Skeletal muscle cell (primary cell): ENCODE measurements at places on chromosomes 7 and 10.
A peak's percentile ranks its signal among the peaks of the same experiment; 100 is the strongest.

- no peak for DNase-seq
These were observed 16.2 kb downstream of the TMEM72 start for GRCh38 chr10:44927352-44927751.

DNA sequence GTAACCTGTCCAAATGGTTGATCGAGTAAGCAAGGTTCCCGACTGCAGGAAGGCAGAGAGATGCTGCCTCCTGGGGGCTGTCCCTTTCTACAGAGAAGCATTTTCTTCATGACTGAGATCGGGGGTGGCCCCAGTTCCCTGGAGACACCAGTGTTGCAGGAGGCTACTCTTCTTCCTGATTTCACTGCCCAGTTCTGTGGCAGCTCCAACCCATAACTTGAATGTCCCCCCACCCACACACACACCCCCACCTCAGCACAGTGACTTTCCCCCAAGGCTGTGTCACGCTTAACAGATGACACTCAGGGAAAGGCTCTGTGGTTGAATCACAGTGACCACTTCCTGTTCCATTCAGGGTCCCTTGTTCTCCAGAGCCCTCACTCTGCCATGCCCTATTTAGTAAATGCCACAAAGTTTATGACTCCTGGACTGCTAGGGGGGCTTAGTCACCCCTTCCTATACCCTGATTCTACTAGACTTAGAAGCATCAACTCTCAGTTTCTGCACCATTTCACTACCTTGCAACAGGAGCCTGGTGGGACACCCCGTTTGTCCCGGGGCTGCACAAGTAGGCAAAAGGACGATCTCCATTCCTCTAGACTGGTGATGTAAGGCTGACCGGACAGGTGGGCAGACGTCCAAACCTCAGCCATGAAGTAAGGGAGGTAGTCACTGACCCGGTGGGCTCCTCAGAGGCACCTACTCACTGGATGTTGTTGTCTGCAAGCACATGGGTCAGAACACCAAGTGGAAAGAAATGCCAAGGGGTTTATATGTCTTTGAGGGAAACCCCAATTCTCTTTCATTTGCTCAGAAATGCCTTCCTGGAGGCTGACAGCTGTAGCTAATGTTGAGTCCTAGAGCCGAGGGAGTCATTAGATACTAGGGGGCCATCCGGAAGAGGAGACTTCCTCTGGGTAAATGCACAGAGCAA lies 31.3 kb upstream of the SMC3 start:
- peak; percentile 83 for DNase-seq

DNA sequence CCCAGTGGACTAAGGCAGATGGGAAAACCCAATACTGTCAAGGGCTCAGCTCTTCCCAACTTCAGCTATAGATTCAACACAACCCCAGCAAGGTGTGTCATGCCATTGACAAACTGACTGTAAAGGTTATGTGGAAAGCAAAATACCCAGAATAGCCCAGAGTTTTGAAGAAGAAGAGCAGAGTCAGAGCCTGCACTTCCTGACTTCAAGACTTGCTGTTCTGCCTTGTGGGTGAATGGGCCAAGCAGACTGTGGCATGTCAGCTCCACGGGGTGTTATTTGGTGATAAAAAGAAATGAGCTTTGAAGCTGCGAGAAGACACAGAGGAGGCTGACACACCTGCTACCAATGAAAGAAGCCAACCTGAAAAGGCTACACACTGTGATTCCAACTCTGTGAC lies 89.7 kb downstream of the NKX6-2 start:
- no peak for DNase-seq

GRCh38 chr7:41478187-41478586 lies 224.7 kb downstream of the INHBA start:
- no peak for DNase-seq

DNA sequence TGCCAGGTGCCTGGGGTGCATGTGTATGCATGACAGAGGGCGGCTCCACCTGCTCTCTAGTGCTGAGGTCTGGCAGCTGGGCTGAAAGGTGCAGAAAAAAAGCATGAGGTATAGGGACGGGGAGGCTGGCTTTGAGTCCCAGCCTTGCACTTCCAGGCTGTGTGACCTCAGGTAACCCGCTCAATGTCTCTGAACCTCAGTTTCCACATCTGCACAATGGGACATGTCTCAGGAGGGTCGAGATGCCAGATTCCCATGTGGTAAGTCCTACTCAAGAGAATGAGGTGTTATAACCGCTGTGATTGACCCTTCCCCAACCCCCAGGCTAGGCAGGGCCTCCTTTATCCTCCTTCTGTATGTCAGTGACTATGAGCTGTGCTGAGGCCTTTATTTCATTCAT lies 48.8 kb downstream of the ARHGAP22 start:
- DNase-seq: no peak

DNA sequence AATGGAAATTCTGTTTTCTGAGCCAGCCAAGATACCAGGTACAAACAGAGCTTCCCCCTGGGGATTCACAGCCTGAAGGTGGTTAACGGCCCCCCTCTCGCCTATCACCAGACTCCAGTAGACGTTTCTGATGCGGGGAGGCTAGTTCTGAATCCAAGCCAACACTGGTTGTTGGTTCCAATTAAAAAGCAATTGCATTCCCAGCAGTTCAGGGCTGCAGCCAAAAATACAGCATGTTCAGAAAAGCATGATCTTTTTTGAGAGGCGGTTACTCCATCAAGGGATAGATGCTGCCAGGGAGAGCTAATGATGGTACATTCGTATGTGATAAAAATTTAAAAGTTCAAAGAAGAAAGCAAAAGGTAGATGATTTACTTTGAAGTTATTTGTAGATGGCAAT lies 481.0 kb downstream of the GALNT17 start:
- no peak for DNase-seq

DNA sequence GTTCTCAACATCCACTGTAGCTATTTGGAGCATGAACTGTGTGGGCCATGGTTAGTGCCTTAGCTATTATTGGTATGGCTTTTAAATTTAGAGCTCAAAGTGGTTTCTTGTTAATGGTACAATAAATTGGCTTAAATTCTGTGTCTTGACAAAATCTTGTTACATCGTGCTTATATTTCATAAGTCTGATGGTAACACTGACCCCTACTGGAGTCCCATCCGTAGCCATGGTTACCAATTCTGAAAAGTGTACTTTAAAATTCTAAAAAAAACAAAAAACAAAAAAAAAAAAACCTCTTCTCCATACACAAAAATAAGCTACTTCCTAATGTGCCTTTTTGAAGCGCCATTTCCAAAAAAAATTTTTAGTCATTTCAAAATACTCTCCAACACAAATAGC lies 6.4 kb upstream of the RPP30 start:
- DNase-seq: no peak

DNA sequence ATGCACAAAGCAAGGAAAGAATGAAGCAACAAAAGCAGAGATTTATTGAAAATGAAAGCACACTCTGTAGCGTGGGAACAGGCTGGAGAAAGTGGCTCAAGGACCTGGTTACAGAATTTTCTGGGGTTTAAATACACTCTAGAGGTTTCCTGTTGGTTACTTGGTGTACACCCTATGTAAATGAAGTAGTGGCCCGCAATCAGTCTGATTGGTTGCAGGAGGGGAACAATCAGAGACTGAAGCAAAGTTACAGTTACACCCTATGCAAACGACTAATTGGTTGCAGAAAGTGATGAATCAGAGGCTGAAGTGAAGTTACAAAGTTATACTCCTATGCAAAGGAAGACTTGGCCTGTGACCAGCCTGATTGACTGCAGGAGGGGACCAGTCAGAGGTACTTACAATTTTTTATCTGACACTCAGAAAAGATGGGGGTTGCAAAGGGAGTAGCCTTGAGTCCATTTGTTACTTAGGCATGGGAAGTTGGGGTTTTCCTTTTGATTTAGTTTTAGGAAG lies 3.6 kb upstream of the MTPN start:
- DNase-seq: peak; percentile 38

- no peak for DNase-seq
These were observed 65.3 kb downstream of the CARD11 start for GRCh38 chr7:2978408-2978807.

DNA sequence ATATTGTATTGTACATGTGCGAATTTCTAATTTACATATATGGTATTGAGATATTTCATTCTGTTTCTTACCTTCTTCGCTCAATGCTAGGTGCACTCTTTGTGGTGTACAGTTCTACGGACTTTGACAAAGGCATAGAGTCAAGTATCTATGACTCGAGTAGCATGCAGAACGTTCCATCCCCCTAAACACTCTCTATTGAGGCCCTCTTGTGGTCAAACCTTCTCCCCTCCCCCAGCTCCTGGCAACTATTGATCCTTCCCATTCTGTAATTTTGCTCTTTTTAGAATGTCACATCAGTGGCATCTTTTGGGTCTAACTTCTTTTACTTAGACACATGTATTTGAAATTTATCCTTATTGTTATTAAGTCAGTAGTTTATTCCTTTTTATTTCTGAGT lies 30.7 kb upstream of the GDF10 start:
- no peak for DNase-seq

DNA sequence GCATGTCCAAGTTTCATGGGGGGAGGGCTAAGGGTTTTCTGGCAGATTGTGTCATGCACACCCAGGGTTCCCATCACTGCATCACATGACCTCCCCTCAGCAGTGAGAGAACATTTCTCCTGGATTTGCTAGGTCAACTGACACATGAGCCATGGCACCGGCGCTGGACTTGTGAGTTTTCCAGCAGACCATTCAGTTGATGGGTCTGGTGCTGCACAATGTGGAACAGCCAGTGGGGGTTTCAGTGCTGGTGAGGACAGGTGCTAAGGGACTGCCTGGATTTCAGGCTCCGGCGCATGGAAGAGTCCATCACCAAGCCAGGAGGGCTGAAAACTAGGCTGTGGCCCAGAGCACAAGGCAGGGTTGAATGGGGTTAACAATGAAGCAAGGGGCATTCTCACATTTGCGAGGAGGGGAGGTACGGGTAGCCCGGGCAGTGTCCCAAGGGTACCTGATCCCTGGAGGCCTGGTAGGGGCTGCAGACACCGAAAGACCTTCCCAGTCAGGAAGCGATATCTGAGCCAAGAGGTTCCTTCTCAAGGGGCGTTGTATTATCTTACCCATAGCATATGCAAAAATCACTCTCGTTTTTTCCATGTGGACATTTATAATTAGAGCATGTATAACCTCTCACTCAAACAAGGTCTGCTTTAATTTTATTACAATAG lies 203.0 kb downstream of the TNS3 start:
- DNase-seq: no peak

GRCh38 chr10:34078745-34079470 lies 736.2 kb downstream of the PARD3 start:
- peak; percentile 51 for DNase-seq
